Tibial nerve (tissue), 4 donors: ENCODE measurements at places on chromosomes 6 and 20. TPM values are rescaled to one million over a fixed set of nuclear protein-coding genes. Genes with fewer than 3 reads are reported as not detected.

Gene FAM83B
- total RNA-seq, result not detected

Gene OR12D1
- not detected for total RNA-seq

Gene ZNF165
- 0.30 TPM for total RNA-seq

Gene RSPH3
- 11.3 TPM for total RNA-seq

Gene GUCA1A
- not detected for total RNA-seq

Gene AVP
- total RNA-seq, result not detected

Gene TMEM151B
- not detected for total RNA-seq

Gene SYCP2L
- total RNA-seq, result 3.9 TPM

Gene SULF2
- total RNA-seq, result 75.3 TPM

Gene CFB
- 18.9 TPM for total RNA-seq

DNA sequence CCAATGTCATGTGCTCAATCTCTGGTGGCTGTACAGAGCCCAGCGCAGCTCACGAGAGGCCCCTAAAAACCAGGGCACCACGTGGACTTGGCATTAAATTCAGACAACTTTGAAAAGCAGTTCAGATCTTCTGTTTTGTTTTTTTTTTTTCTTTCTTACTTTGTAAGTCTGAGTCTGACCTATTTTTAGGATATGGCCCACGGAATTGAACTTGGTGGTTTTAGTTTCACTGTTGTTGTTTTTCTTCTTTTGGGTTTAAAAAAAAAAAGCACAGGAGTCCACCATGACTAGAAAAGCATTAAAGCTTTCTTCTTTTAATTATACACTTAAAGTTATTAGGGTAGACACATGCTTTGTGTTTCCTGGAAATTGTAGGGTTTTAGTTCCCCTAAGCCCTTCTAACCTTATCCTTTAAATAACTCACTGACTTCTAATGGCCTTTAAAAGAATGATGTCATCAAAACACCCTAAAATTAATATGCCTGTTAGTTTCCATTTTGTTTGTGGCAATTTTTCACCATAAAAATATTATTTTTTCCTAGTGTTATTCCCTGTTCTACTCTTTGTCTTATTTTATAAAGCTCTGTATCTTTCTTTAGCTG lies 48.5 kb upstream of the CCN2 start:
- no peak overlapping the region for H3K27ac ChIP-seq
- no peaks in the 10 kb centered on the region for H3K4me1 ChIP-seq
- DNase-seq, result no peak
- no peak overlapping the region for H3K4me3 ChIP-seq
- H3K27me3 ChIP-seq, result no peaks in the 10 kb centered on the region

GRCh38 chr20:8423482-8423881 lies 291.4 kb downstream of the PLCB1 start:
- no peaks in the 10 kb centered on the region for H3K27me3 ChIP-seq
- no peak for DNase-seq
- H3K4me3 ChIP-seq, result no peak overlapping the region
- no peaks in the 10 kb centered on the region for H3K4me1 ChIP-seq
- no peak overlapping the region for H3K27ac ChIP-seq

DNA sequence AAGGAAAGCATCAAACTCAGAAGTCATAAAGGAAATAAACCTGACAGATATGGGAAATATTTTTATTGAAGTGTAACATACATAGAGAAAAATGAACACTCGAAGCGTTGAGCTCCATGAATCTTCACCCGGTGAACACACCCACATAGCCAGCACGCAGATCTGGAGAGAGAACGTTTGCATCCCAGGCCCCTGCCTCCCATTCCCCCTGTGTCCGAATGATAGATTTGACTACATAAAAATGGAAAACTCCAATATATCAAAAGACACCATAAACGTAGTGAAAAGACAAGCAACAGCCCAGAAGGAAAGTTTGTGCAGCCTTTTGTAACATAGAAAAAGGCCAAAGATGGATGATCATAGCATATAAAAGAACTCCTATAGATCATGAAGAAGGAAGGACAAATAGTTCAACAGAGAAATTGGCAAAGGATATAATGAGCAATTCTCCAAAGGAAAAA lies 17.1 kb downstream of the SYNJ2 start:
- H3K27me3 ChIP-seq, result no peaks in the 10 kb centered on the region
- no peak overlapping the region for H3K27ac ChIP-seq
- H3K4me1 ChIP-seq, result peaks cover 14% of the 10 kb centered on the region
- DNase-seq, result no peak

DNA sequence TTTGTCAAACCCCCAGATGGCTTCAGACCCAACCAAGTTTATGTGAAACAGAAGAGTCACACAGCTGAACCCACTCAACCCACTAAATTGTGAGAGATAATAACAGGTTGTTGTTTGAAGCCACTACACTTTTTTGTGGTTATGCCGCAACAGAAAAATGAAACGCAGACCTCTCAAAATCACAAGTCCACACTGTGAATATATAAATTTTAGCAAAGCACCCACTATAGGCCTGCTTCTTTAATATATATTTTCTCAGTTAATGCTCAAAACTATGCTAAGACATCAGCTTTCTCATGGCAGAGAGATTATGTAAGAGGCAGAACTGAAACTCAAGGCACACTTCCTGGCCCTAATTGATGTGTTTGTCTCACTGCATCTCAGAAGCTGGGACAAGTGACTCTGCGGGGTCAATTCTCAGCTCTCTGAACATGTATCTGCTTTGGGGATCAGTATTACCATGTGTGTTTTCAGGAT lies 27.7 kb downstream of the MAP3K5 start:
- DNase-seq, result no peak
- no peak overlapping the region for H3K27ac ChIP-seq
- no peaks in the 10 kb centered on the region for H3K27me3 ChIP-seq
- H3K4me3 ChIP-seq, result no peak overlapping the region
- H3K36me3 ChIP-seq, result no peaks in the 10 kb centered on the region
- H3K4me1 ChIP-seq, result peaks cover 43% of the 10 kb centered on the region

GRCh38 chr6:26473758-26474438 lies 16.1 kb downstream of the BTN2A1 start:
- peak; percentile 96 for DNase-seq
- H3K4me3 ChIP-seq, result peak overlapping the region; percentile 60
- H3K36me3 ChIP-seq, result no peaks in the 10 kb centered on the region
- peak overlapping the region; percentile 93 for H3K27ac ChIP-seq

DNA sequence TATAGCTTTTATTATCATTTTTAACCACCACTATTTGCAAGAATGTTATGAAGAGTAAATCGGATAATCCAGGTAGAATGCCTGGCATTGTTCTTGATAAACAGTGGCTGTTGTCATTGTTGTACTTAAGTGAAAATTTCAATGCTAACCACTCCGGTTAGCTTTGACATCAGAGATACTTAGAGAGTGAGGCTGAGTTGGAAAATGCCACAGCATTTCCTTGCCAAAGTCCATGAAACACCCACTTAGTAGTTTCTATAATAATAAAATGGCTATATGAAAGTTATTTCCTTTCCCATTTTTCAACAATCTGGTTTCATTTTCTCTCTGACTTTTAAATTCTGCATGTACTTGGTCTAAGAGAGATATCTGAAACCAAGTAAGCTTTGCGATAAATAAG lies 132.0 kb downstream of the CDK19 start:
- no peaks in the 10 kb centered on the region for H3K27me3 ChIP-seq
- no peak overlapping the region for H3K4me3 ChIP-seq
- DNase-seq, result no peak
- peaks cover 8% of the 10 kb centered on the region for H3K4me1 ChIP-seq
- H3K36me3 ChIP-seq, result no peaks in the 10 kb centered on the region
- no peak overlapping the region for H3K27ac ChIP-seq

GRCh38 chr6:93418408-93419303 lies 703 bp downstream of the EPHA7 start:
- H3K4me3 ChIP-seq, result peak overlapping the region; percentile 51
- H3K4me1 ChIP-seq, result peaks cover 12% of the 10 kb centered on the region
- no peak for DNase-seq
- H3K27me3 ChIP-seq, result peaks cover 42% of the 10 kb centered on the region
- no peaks in the 10 kb centered on the region for H3K36me3 ChIP-seq

GRCh38 chr6:90429713-90430112 lies 133.1 kb upstream of the BACH2 start:
- no peaks in the 10 kb centered on the region for H3K27me3 ChIP-seq
- no peak overlapping the region for H3K4me3 ChIP-seq
- no peak for DNase-seq
- no peak overlapping the region for H3K27ac ChIP-seq
- no peaks in the 10 kb centered on the region for H3K4me1 ChIP-seq

- H3K27me3 ChIP-seq, result no peaks in the 10 kb centered on the region
- DNase-seq, result no peak
- H3K36me3 ChIP-seq, result no peaks in the 10 kb centered on the region
Measured at GRCh38 chr20:23235173-23236027, 115.2 kb upstream of the NXT1 start.

DNA sequence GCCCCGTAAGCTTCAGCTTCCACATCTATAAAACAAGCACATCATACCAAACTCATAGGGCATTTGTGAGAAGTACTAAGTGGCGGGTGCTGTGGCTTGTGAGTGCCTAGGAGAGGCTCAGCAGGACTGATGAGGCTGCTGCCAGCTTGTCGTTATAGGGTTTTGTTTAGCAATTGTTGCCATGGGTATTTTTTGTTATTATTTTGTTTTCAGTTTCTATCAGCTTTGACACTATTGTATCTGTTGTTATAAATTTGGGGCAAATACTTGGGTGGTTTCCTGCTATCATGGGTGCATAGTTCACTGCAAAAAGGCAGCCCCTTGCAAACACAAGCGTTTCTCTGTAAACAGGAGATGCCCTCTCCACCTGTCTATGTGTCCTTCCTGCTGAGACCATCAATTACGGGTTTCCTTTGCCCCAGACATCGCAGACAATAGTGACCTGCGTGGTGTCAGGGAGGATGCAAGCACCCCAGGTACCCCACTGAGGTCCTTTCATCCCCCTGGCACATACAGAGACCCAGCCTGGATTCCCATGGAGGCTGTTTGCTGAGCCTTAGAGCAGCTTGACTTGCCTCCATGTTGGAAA lies 3.1 kb upstream of the CCDC167 start:
- no peaks in the 10 kb centered on the region for H3K27me3 ChIP-seq

DNA sequence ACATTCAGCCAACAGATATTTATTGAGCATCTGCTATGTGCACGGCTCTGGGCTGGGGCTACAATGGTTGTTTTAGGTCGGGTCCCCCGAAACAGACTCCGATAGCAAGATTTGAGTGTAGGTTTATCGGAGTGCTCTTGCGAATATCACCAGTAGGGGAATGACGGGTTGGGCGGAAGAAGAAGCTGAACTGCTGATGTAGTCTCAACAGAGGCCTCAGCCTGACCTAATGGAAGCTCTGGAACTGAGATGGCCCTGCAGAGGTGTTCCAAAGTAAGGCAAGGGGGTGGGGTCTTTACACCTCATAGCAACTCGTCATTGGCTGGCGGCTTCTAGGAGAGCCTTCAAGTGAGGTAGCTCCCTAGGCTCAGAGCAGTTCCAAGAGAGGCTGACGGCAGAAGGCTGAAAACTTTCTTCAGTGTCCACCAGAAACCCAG lies 1.1 kb downstream of the L3MBTL1 start:
- H3K27ac ChIP-seq, result no peak overlapping the region
- DNase-seq, result no peak
- peaks cover 26% of the 10 kb centered on the region for H3K4me1 ChIP-seq
- no peaks in the 10 kb centered on the region for H3K27me3 ChIP-seq
- H3K36me3 ChIP-seq, result no peaks in the 10 kb centered on the region

GRCh38 chr20:10637031-10637559 lies 36.7 kb downstream of the JAG1 start:
- no peaks in the 10 kb centered on the region for H3K27me3 ChIP-seq
- H3K4me3 ChIP-seq, result no peak overlapping the region
- DNase-seq, result no peak
- H3K4me1 ChIP-seq, result peaks cover 6% of the 10 kb centered on the region
- peak overlapping the region; percentile 86 for H3K27ac ChIP-seq

- H3K27me3 ChIP-seq, result no peaks in the 10 kb centered on the region
- H3K4me3 ChIP-seq, result no peak overlapping the region
- no peak for DNase-seq
- H3K27ac ChIP-seq, result no peak overlapping the region
- H3K4me1 ChIP-seq, result no peaks in the 10 kb centered on the region
- no peaks in the 10 kb centered on the region for H3K36me3 ChIP-seq
Measured at GRCh38 chr20:44102582-44102981, 84.4 kb downstream of the JPH2 start.

DNA sequence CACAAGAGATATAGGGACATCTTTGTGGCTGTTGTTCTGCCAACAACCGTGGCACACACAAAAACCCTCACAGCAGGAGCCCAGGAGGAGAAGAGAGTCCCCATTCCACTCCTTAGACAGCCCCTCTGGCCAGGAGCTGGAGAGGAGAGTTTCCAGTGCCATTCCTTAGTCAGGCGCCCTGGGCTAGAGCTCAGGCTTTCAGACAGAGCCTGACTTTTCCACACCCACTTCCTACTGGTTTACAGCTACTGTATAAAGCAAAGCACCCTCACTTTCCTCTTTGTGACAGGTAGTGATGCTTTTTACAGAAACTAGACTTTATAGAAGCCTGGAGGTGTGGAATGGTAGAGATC lies 145.9 kb downstream of the SYCP2 start:
- no peak overlapping the region for H3K4me3 ChIP-seq
- H3K27me3 ChIP-seq, result no peaks in the 10 kb centered on the region
- no peaks in the 10 kb centered on the region for H3K36me3 ChIP-seq
- DNase-seq, result no peak
- no peak overlapping the region for H3K27ac ChIP-seq

DNA sequence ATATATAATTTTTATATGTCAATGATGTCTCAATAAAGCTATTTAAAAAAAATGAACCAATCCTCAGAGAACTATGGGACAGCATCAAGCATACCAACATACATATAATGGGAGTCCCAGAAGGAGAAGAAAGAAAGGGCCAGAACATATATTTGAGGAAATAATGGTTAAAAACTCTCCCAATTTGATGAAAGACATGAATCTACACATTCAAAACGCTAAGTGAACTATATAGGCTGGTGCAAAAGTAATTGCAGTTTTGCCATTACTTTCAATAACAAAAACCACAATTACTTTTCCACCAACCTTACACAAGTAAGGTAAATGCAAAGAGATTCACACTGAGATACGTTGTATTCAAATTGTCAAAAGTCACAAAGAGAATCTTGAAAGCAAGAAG lies 43.4 kb downstream of the ZNF133 start:
- no peak overlapping the region for H3K4me3 ChIP-seq
- no peak for DNase-seq
- no peaks in the 10 kb centered on the region for H3K36me3 ChIP-seq

- H3K27ac ChIP-seq, result no peak overlapping the region
- H3K36me3 ChIP-seq, result no peaks in the 10 kb centered on the region
- peak; percentile 18 for DNase-seq
- H3K27me3 ChIP-seq, result no peaks in the 10 kb centered on the region
Measured at GRCh38 chr20:40160097-40160550, 528.9 kb downstream of the MAFB start.

DNA sequence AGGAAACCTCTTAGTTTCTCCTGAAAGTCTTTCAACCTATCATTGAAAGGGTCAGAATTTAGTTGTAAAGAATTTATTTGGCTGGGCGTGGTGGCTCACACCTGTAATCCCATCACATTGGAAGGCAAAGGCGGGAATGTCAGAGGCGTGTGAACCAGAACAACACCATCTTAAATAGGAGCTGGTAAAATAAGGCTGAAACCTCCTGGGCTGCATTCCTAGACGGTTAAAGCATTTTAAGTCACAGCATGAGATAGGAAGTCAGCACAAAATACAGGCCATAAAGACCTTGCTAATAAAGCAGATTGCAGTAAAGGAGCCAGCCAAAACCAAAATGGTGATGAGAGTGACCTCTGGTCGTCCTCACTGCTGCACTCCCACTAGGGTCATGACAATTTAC lies 29.6 kb downstream of the OR2B2 start:
- H3K4me3 ChIP-seq, result no peak overlapping the region
- H3K4me1 ChIP-seq, result no peaks in the 10 kb centered on the region
- peaks cover 24% of the 10 kb centered on the region for H3K27me3 ChIP-seq
- DNase-seq, result no peak

- no peak overlapping the region for H3K4me3 ChIP-seq
- no peaks in the 10 kb centered on the region for H3K27me3 ChIP-seq
- no peak overlapping the region for H3K27ac ChIP-seq
- DNase-seq, result no peak
Measured at GRCh38 chr6:53962646-53963045, 148.6 kb upstream of the MLIP start.
